ENCODE measurements at places on chromosomes 1 and 21.

DNA sequence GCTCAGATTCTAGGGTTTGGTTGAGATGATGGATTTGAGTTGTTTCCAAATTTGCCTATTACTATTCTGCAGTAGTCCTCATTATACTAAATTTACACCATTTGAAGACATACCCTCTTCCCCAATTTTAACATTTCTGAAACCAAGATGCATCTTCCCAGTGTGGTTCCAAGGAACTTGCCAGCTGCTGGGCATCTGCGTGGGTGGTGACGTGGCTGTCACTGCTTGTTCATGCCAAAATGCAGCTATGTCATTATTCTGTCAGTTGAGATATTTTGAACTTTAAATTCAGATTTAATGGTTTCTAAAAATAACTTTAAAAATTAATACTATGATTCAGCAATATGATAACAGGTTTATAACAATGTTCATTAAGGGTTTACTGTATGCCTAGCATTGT is 1.2 kb downstream of the ZFP69 start:
- DNase-seq: no peak

GRCh38 chr1:84363019-84363418 is 35.3 kb upstream of the DNASE2B start:
- DNase-seq: no peak

DNA sequence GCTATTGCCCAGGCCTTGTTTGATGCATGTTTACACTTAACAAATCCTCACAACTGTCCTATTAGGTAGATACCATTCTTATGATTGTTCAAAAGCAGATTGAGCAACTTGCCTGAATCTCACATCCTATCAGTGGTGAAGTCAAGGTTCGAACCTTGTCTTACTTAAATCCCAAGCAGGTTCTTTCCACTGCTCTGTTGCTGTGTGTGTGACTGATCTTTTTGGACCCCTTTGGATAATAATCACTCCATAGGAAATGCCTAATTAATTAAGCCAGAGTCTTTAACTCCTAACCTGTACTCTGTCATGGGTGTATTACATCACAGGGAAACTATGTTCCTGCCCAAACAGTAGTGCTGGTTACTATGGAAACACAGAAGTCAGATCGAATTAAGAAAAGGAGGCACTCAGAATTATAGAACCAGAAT is 84.2 kb downstream of the SPATA46 start:
- no peak for DNase-seq

DNA sequence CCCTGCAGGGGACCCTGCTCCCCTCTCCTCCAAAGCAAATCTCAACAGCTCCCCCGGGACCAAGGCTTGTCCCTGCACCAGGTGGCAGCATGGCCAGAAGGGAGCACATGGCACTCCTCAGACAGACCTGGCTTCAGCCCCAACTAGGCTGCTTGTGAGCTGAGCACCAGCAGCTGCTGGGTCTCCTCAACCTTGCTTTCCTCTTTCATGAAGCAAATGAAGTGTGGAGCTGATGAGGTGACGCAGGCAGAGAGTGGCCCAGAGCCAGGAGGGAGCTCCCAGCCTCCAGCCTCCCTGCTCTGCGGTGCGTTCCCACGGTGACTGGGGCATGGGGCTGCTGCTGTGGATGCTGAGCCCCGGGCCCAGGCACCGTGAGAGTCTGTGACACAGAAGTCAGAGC is 34.0 kb downstream of the MEGF6 start:
- no peak for DNase-seq

- no peak for DNase-seq
Observed at GRCh38 chr21:39504230-39504629, 52.5 kb downstream of the SH3BGR start.

DNA sequence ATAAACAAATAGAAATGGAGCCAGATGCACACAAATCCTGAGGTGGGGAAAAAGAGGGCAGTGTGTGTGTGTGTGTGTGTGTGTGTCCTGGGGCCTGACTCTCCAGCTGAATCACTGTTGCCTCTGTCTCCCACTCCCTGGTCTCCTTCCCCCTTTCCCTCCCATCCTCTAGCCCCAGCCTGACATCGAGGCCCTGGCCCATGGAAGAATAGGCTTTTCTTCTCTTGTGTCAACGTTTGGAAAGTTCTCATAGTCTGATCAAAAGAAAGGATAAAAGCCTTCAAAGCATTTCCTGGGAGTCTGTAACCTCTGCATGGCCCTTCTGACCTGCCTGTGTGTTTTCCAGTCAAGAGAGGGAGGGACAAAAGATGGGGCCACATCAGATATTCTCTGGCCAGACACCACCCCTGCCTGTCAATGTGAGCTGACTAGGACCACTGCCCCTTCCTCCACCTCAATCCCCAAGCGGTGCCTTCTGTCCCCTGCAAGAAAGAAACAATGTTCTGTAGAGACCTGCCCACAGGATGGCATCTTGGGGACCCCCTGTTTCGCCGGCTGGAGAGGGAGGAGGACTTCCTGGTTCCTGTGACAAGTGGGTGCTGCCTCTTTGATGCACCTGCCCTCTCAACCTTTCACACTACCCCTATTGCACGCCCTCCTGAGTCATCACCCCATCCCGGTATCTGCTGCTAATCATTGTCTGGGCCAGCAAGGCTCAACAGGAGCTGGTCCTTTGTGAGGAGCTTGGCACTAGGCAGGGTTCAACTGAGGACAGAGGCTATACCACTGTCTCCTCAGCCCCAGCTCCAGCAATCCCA is 16.2 kb downstream of the KCNJ10 start:
- no peak for DNase-seq

- peak; percentile 71 for DNase-seq
Observed at GRCh38 chr1:155064111-155064831, 731 bp downstream of the EFNA4 start.

- DNase-seq: no peak
Observed at GRCh38 chr1:233057836-233058235, 107.4 kb downstream of the NTPCR start.

- no peak for DNase-seq
Observed at GRCh38 chr1:57820356-57821095, 396.7 kb upstream of the DAB1 start.

DNA sequence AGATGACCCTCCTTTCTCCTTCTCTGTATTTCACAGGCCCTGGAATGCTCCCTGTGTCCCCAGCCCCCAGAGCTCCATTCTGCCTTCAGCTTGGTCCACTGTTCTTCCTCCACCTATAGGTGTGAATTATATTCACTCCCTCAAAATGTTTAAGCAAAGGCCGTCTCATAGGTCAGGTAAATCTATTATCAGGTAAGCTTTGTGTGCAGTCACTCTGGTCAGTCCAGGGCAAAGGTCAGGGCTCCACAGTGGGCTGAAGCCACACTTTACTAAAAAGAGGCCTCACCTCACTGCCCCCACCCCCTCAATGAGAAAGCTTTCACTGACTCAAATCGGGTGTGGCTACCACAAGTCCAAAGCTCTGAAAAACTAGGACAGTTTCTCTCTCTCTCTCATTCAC is 65.9 kb downstream of the DNTTIP2 start:
- no peak for DNase-seq

DNA sequence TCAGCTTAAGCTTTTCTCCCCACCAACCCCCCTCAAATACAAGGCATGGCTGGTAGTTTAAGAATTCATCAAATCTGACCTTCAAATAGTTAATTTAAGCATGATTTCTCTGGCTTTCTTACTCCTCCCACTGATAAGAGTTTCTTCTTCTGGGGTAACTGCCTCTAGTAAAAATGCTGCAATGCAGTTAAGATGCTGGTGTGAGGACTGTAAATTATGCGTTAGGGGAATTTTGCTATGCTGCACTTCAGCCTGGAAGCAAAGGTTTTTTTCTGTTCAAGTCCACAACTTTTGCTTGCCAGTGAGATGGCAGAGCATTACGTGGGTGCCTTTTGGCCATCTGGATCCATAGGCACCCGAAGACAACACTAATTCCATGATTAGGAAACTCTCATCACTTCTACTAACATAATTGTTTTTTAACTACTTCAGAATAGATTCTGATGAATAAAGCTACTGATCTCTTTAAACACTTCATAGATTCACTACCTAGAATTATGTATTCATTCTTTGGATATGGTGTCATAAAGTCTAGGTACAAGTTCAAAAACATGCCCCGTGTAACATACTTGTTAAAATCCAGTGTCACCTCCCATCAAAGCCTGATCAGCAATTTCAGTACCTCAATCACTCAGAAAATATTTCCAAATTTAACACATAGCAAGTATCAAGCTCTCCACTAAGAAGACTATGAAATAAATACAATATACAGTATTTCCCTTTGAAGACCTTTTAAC is 8.8 kb upstream of the SMYD2 start:
- no peak for DNase-seq

- no peak for DNase-seq
Observed at GRCh38 chr1:113975211-113975895, 3.9 kb upstream of the OLFML3 start.

GRCh38 chr1:206005778-206006180 is 2.6 kb upstream of the RAB7B start:
- DNase-seq: no peak

DNA sequence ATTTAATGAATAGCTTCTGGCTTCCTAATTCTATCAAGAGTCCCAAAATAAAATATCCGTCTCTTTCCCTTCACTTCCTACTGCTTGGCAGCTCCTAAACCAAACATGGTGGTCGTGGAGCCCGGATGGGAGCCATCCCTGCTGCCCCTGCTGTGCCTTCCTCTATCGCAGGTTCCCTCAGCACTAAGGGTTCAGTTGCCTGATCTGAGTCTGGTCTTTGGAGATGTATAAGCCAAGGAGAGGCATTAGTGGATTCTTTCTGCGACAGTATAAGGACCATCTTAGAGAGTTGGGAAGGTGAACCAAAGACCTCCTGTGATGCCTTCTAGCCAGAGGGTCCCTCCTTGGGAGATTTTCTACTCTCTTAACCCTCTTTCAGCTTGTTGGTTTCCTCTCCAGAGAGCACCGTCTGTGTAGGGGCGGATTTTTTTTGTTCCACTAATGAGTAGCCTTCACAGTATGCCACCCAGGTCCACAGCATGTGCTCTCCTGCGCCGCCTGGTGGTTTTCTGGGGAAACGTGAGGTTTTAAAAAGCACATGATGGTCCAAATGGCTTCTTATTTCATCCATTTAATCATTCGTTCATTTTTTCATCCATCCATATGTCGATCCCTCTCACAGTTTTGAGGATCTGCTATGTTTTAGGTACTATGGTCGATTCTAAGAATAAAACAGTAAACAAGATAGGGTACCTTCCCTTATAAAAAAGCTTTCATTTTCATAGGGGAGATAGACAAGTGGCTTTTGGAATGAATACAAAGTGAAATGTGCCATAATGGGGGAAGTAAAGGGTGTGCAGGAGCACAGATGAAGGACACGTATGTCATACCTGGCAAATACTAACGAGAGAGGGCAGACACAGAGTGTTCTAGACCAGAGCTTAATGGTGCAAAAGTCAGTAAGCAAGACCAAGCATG is 71.0 kb downstream of the NFASC start:
- peak; percentile 83 for DNase-seq

- DNase-seq: no peak
Observed at GRCh38 chr1:42319871-42320484, 15.1 kb downstream of the FOXJ3 start.

GRCh38 chr1:25689686-25690381 is 73.2 kb downstream of the MAN1C1 start:
- no peak for DNase-seq

- no peak for DNase-seq
Observed at GRCh38 chr1:179921981-179922872, 32.4 kb upstream of the CEP350 start.

- DNase-seq: no peak
Observed at GRCh38 chr1:154664331-154665002, 56.5 kb upstream of the ADAR start.

GRCh38 chr21:41589131-41589530 is 81.2 kb upstream of the TMPRSS2 start:
- no peak for DNase-seq

DNA sequence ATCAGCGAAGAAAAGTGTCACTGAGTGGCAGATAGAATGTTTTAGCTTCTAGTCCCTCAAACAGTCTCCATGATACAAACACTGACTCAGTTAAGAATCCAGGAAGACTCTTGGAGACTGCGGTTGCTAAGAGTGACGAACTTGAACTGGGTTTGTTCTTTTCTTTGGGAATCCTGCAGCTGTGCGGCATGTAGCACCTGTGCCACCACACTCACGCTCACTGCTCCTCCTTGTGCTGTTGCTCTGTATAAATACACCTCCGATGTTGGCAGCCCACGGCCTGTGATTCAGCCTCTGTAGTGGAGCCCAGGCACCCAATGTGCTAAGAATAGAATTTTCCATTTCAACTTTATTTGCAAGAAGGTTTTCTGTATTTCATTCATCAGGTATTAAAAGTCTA is 5.5 kb upstream of the PPIE start:
- DNase-seq: no peak

DNA sequence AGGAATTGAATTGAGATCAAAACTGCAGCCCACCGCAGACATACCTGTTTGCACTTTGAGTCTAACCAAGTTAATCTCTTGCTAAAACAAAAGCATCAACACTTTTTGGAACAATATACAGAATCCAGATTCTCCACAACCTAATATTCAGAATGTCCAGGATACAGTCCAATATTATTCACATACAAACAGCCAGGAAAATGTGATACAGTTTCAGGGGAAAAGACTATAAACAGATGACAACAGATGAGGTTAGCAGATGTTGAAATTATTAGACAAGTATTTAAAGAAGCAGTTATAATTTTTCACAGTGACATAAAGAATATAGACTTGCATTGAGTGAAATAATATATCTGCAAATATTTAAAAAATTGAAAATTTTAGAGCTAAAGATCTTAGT is 678.1 kb upstream of the CXADR start:
- no peak for DNase-seq

- DNase-seq: no peak
Observed at GRCh38 chr1:38243106-38243505, 196.5 kb upstream of the POU3F1 start.

DNA sequence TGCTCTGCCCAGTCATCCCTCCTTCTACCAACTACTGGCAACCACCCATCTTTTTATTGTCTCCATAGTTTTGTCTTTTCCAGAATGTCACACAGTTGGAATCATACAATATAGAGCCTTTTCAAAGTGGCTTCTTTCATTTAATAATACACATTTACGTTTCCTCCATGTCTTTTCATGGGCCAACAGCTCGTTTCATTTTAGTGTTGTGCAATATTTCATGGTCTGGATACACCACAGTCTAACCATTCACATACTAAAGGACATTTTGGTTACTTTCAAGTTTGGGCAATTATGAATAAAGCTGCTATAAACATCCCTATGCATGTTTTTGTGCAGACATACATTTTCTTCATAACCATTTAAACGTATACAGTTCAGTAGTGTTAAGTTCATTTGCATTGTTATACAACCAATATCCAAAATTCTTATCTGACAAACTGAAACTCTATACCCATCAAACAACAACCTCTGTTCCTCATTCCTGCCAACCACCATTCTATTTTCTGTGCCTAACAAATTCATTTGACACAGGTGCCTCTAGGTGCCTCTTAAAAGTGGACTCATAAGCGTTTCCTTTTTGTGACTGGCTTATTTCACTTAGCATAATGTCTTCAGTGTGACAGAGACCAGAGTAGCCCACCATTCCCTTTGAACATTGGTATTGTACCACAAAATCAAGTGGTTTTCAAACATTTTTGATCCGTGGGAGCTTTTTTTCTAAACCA is 138.1 kb downstream of the NR5A2 start:
- DNase-seq: no peak

GRCh38 chr1:30753660-30754123 is 3.9 kb downstream of the LAPTM5 start:
- DNase-seq: no peak

GRCh38 chr1:177302357-177303044 is 131.7 kb downstream of the BRINP2 start:
- no peak for DNase-seq

- no peak for DNase-seq
Observed at GRCh38 chr1:230415405-230416132, 10.6 kb downstream of the PGBD5 start.

Measured in HEK293T (cell line).